ENCODE measurements at places on chromosomes 11 and 22. TPM values are rescaled to one million over a fixed set of nuclear protein-coding genes. Genes with fewer than 3 reads are reported as not detected.

A4GALT gene
- polyA plus RNA-seq, result not detected

TMEM86A gene
- polyA plus RNA-seq, result 0.81 TPM

TRPM5 gene
- not detected for polyA plus RNA-seq

OR56A1 gene
- not detected for polyA plus RNA-seq

HTATIP2 gene
- polyA plus RNA-seq, result 57.9 TPM

LRRC56 gene
- polyA plus RNA-seq, result 0.92 TPM

MAPK8IP2 gene
- not detected for polyA plus RNA-seq

KIAA1671 gene
- polyA plus RNA-seq, result not detected

Data from naive B cell (primary cell).